ENCODE measurements at places on chromosomes 5 and 9.

DNA sequence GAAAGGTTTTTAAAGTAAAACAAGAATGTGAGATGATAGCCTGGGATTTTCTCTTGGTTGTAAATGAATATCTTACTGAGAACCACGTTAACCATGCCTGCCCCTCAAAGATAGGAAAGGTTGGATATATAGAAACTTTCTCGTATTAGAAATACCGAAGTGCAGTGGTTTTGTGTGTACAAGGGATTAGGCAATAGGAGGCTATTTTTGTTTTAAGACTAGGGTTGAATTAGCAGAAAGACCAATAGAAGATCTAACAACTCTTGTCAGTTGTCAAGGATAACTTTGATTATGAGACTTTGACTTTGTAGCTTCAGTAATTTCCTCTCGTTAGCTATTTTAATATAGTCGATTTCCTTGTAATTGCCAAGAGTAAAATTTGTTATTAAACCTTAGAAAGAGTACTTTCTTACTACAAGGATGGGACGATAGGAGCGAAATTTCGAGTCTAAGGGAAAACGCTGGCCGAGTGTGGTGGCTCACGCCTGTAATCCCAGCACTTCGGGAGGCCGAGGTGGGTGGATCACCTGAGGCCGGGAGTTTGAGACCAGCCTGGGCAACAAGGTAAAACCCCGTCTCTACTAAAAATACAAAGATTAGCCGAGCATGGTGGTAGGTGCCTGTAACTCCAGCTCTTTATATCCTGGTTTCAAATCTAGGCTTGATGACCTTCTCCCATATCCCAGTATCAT is 838 bp downstream of the POLK start:
- no peak for DNase-seq

DNA sequence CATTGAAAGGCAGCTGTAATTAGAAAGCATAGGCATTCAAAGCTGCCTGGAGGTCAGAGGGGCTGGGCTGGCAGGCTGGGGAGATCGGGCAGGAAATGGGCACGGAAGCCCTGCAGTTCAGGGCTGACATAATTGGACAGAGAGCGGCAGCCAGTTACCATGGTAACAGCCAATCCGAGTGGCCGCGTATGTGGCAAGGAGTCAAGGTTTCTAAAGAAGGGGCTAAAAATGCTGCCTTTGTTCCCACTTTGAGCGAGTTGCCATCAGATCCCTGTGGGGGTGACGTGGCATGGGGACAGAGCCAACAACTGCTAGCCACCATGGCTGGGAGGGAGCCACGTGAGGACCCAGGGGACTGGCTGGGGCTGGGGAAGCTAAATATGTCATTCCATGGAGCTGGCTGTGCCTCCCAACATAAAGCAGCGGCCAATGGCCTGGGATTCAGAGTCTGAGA is 44.7 kb upstream of the NDFIP1 start:
- DNase-seq: peak; percentile 21

DNA sequence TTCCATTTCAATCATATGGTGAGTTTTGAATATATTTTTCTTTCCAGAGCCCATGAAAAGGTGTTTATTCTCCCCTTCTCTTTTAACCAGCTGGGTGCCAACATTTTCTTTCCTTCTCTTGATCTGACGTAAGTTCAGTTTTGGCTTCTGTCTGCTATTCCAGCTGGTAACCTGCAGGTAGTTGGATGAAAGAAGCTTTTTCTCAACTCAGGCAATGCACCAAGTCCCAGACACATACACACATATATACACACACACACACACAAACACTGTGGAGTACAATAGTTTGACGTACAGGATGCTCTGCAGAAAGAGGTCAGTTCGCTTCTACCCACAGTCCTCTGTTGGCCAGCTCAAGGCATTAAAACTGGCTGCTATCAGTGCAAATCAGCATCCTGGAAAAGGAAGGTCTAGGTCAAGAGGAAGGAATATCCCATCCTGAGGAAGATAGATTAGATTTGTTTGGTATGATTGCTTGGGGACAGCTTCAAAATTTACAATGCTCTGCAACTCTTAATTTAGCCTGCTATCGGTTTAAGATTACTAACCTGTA is 214.3 kb upstream of the SEMA6A start:
- no peak for DNase-seq

- DNase-seq: no peak
These were observed 66.3 kb downstream of the RAPGEF1 start for GRCh38 chr9:131673531-131673930.

GRCh38 chr9:14692470-14693250 is 572 bp downstream of the ZDHHC21 start:
- DNase-seq: no peak

DNA sequence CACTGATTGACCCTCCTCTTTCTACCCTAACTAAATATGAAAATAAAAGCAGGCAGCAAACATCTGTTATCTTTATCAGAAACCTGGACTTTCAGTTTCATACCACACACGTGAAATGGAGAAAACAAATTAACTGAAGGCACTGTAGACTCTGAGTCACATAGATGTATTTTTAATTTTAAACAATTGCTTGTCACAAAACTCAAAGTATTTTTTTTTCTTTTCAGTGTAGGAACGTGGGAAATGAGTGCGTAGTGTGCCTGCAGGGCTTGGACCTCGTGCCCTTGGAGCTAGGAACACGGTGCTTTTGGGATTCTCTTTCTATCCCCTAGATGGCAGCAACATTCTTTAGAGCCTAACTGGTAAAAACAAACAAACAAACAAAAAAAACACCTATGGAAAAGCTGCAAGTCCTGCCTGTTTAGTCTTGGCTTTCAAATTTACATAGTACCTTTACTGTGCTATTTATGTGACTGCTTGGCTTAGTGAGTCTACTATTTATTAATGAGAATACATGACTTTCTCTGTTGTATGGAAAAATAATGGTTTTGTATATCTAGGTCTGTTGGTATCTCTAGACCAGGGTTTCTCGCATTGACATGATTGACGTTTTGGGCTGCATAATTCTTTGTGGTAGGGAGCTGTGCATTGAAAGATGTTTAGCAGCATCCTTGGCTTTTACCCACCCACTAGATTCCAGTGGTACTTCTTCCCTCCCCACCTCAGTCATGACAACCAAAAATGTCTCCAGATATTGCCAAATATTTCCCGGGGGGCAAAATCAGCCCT is 16.8 kb upstream of the ACTBL2 start:
- peak; percentile 52 for DNase-seq

DNA sequence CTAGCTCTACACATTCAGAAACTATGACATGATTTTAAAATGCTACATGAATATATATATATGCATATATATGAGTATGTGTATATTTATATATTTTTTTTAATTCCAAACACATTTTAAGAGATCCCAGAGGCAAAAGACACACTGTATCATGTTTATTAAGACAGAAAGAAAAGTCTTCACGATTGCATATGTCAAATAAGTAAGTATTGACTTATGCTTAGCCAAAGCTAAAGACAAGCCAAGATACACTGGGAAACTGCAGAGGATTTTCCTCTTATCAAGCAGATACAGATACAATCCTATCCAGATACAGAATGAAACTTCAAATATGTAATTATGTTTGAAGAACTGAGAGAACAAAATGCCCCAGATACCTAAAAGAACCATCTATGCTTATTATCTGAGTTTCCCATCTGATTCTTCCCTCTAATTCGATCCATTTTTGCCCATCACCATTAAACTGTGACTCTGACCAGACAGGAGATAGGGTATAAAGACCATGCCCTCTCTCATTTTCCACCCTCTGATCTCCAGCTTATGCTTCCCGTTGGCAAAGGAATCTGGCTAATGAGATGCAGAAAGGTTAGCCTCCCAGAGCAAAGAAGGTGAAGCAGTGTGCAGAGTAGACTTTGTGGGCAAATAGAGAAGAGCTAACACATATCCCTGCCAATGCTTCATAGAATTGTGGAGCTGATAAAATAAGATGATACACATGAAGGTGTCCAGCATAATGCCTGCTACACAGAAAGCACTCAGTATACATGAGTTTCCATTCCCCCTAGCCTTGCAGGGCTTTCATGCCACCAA is 131.0 kb upstream of the TARS1 start:
- no peak for DNase-seq

DNA sequence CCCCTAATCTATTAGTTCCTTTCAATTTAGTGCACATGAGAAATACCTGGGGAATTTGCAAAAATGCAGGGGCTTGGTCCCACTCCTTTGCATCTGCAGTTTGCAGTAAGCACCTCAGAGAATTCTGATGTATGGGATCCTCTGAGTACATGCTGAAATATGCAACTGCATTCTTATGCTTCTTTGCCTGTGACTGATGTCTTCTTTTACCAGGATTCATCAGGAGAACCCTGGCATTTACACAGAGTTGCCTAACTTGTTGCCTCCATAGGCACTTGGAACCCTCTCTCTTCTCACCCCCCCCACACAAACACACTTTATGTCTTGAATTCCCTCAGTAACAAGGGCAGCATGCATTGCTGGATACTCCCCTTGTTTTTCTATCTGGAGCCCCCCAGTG is 173.1 kb downstream of the KDM4C start:
- DNase-seq: no peak

DNA sequence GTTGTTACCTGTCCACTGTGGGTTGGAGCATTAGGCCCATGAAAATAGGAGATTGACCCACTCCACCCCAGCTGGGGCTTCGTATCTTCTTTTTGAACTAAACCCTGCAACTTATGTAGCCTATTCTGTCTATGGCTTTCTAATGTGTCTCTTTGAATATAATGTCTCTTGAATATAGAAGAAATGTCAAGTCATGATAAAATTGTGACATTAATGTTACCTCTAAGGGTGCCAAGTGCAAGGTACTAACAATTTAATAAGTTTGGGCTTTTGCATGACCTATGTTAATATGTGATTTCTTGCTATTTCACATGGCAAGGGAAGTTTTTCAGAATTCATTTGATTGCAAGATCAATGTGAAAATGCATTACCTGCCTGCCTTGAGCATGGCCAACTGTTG is 40.4 kb upstream of the PUM3 start:
- DNase-seq: no peak

DNA sequence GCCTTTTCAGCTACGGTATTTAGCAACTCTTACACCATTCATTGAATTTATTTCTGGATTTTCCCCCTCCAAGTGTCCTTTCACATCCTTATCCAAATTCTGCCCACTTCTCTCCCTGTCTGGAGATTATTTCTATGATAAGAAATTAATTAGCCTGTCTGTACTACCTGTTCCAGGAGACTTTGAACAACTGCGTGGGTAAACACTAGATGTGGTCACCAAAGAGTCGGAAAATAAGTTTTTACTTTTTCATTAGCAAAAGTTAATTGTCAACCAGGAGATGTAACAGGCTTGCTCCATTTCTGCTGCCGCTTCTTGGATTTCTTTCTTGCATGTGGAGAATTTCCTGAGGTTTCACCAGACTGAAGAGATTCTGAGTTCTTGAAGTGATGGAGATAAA is 14.0 kb downstream of the SLC1A1 start:
- DNase-seq: no peak

Data from Calu3 (cell line).